ENCODE measurements at places on chromosomes 2 and 18.

DNA sequence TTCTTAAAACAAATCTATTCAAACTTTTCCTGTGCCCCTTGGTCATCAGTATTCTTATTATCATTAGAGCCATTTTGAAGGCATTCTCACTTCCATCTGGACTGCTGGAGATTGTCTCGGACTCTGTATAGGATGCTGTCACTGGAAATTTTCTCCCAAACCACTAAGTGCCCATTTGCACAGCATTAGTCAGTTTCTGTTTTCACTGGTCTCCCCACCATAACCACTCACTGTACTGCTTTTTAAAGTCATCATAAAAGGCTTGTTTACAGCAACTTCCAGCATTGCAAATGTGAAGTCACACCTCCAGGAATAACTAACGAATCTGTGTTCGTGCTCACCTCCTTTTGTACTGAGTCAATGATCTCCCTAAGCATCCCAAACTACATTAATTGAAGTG is 150.9 kb upstream of the SERTAD2 start:
- no peak for DNase-seq

GRCh38 chr2:10236571-10237391 is 65.9 kb upstream of the HPCAL1 start:
- DNase-seq = no peak

GRCh38 chr2:100767224-100767653 is 52.7 kb upstream of the NPAS2 start:
- no peak for DNase-seq

DNA sequence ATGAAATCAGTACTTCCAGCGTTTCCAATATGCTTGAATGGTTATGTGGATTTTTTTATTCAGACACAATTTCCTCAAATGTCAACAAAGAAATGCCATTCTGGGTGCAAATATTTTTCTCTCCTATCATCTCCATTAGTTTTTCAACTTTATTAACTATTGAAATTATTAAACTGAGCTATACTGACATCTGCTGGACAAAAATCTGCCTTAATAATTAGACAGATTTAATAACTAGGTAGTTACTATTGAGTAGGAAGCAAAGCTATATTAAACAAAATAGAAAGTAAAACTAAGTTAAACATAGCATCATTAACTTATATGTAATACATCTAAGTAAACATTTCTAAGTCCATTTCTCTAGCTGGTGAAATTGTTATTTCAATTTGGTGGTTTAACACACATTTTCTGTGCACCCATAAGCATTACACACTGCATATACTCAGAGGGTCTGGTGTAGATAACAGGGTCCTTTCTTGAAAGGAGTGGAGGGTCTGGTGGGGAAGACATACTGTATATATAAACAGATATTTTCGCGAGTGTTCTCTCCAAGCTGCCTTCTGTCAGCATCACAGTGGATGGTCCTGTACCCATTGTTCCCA is 77.0 kb downstream of the LANCL1 start:
- DNase-seq = no peak

DNA sequence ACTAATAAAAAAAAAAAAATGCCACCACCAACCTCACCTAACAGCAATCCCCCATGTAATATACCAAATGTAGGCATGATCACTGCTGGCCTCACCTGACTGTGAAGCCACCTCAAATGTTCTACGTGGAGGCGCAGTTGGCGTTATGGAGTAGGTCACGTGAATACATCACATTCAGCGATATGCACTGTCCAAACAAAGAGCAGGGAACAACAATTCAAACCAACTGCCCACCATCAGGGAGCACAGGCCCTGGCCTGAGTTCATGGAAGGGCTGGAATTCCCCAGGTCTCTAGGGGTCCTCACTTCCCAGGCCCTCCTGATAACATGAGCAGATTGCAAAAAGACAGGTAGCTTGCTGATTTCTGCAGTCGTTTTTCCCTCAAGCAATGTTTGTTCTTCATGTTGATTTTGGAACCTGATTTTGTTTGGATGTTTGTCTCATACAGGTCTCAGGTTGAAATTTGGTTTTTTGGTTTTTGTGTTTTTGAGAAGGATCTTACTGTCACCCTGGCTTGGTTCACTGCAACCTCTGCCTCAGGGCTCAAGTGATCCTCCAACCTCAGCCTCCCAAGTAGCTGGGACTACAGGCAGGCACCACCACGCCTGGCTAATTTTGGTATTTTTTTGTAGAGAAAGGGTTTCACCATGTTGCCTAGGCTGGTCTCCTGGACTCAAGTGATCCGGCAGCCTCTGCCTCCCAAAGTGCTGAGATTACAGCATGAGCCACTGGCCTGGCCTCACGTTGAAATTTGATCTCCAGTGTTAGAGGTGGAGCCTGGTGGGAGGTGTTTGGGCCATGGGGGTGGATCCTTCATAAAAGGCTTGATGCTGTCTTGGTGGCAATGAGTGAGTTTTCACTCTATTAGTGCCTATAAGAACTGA is 15.5 kb downstream of the TBC1D8 start:
- DNase-seq = no peak

- peak; percentile 71 for DNase-seq
Observed at GRCh38 chr18:23515911-23516546, 12.7 kb downstream of the RMC1 start.

GRCh38 chr18:46448347-46448746 is 208.7 kb downstream of the LOXHD1 start:
- no peak for DNase-seq

DNA sequence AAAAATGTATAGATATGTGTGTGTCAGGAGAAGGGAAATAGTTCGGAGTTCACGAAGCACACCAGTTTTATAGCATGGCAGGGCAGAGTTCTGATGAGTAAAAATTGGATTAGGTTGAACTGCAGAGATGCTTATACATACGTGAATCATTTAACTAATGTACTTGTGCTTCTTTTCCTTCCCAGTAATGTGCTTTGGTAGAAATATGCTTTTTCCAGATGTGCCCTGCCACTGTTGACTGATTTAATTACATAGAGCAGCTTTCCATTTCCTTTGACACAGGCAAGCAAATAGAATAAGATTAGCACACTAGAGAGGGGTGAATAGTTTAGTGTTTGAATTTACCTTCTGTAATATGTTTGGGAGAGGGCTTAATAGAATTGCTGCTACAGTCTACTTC is 28.9 kb upstream of the ARMC9 start:
- no peak for DNase-seq

GRCh38 chr2:119122663-119123062 is 35.9 kb downstream of the C1QL2 start:
- DNase-seq = no peak

- no peak for DNase-seq
Observed at GRCh38 chr2:109701362-109701761, 87.2 kb downstream of the SOWAHC start.

DNA sequence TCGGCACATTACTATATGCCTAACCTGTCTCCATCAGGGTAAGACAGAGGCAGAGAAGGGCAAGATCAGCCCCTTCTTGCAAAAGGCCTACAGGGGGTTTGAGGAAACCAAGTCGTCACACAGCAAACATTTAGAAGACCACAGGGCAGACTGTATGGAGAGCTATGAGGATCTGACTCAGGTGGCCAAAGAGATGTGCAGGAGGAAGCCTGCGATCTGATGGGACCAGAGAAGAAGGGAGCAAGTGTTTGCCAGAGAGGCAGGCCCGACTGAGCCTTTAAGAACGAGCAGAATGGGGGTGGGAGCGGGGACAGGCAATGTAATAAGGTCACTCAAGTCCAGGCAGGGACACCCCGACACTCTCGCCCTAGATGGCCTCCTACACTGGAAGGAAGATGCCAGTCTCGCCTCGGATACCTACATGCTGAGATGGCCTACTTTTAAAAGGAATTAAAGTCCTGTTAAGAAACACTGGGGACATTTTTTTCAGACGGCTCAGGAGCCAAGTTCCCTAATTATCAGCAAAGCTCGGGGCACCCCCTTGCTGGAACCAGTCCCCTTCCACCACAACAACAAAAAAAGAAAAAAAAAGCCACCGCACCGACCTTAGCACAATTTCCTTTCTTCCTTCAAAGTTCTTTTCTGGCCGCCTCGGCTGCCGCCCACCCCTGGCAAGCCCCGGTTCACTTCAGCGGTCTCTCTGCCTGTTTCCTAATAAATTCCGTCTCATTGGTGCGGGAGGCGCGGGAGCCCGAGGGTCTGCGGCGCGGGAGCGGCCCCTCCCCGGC is 1.5 kb downstream of the SFXN5 start:
- peak; percentile 20 for DNase-seq

DNA sequence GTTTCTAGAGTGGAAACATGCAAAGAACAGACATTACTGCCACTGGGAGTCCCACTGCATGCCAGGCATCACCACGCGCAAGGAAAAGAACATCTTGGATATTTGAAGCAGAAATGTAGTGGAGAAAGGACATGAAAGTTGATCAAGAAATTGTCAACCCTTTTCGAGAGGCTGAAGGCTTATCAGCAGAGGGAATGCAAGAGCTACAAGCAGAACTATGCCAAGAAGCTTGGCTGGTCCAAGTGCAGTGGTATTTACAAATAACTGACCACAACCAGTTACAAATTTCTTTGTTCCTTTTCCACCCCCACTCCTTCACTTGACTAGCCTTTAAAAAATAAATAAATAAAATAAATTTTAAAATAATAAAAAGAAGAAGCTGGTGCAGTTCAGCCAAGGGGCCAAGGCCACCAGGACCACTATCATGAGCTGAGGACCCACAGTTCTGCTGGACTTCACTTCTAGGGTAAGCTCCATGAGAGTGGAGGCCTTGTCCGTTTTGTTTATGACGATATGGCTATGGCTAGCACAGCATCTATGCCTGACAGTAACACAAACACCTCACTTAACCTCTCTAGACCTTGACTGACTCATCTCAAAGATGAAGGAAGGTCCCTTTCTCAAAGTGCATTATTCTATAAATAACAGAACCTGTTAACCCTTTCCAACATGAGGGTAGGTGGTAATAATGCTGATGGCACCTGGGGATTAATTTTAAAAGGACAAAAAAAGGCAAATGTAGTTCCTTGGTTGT is 20.9 kb downstream of the MARCHF4 start:
- DNase-seq = no peak

DNA sequence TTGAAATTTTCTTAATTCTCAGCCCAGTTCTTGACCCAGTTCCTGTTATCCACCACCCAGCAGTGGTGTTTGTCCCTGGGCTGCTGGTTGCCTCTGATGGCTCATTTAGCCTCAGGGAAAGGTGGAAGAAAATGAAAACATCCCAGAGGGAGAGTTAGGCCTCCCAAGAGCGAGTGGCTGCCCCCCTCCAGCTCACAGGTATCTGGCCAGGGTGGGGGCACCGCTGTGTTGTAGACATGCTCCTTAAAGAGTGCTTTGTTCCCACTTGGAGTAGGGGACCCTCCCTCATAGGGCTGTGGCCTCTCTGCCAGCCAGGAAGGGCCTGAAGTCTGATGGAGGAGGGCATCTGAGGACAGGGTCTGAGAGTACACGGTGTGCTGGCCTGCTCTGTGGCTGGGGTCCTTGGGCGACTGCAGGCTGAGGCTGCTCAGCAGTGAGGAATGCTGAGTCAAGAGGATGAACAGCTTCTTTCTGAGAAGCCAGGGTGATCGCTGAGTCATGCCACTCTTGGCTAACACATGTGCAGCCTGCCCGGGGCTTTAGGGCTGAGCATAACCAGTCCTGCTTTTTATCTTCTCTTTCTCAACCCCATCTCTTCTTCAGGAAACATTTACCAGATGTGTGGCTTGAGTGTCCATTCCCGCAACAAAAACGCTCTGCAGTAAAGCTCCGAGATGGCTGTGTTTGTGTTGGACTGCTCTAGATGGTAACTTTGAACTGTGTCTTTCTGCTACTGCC is 72.3 kb downstream of the IL1R2 start:
- DNase-seq = no peak

DNA sequence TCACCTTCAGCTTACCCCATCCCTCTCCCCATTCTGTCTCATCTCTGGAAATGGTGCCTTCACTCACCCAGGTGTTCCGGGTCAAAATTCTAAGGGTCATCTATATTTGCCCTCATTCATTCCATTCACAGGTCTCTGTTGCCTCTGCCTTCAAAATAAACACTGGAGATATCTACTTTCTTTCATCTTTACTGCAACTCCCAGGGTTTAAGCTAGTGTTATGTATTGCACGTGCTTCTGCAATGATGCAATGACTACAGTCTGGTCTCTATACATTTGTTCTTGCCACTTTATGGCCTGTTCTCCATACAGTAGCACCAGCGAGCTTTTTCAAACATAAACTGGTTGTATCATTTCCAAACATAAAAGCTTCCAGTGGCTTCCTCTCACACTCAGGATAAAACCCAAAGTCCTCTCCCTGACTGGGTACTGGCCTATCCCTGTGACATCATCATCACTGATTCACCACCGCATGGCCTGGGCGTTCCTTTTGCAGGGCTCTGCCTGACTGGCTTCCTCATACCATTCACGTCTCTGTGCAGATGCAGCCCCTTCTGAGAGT is 14.3 kb downstream of the DSG2 start:
- no peak for DNase-seq

- DNase-seq = no peak
Observed at GRCh38 chr2:8236391-8236790, 445.5 kb upstream of the ID2 start.

GRCh38 chr2:231184319-231184718 is 14.1 kb upstream of the ARMC9 start:
- no peak for DNase-seq

GRCh38 chr18:75173125-75173432 is 35.9 kb downstream of the PTGR3 start:
- no peak for DNase-seq

DNA sequence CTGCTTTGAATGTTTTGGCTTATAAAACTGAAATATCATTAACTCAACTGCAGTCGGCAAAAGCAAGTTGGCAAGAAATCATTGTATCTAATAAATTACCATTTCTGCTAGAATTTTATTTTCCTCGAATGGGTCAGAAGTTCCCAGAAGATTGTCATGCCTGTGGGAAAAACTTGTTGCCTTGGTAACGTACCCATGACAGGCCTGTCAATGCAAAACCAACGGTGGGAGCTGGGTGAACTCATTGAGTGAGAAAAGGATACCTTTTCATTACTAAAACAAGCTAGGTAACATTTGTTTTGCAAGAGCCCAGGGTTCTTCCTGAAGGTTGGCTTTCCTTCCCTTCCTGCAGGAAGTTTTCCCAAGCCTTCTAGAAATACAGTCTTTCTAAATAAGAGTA is 9.5 kb downstream of the PLB1 start:
- DNase-seq = no peak

DNA sequence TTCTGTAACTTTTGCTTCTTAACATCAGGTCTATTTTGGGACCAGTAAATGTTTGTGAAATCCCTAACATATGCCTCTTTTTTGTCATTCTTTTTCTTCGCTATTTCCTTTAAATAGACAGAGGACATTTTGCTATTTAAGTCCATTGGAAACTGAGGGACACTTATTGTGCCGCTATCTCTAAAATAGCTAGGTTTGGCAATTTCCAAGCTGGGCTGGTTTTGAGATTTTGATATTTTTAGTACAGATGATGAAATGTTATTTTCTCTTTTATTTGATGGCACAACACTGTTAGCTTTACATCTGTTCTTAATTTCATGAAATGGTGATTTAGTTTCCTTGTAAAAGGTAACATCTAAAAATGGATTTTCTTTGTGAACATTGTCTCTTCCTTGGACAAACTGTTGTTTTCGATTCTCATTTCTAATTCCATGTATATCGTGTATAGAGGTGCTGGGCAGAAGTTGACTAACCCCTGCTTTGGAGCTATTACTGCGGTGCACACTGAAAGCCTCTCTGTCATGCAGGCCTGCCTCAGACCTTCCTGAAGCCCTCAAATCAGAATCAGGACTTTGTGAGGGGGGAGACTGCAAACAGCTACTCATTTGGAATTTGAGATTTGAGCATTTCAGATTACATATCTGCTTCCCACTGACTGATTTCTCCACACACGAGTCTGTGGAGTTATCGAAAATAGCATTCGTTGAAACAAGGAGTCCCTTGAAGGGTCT is 594 bp downstream of the RAD51AP2 start:
- DNase-seq = no peak
